SK-N-SH (cell line): ENCODE measurements at places on chromosomes 16 and 17. TPM values are rescaled to one million over a fixed set of nuclear protein-coding genes. Genes with fewer than 3 reads are reported as not detected.
A peak's percentile ranks its signal among the peaks of the same experiment; 100 is the strongest.

KRTAP4-5 gene
- not detected in 2 replicates for polyA plus RNA-seq

ALOX12B gene
- polyA plus RNA-seq = 0.20 TPM in 1 of 2 replicates, not detected in the other

EPOP gene
- polyA plus RNA-seq = 2.7 and 3.1 TPM in 2 replicates

GRCh38 chr16:27218756-27219155 is 15.4 kb downstream of the KDM8 start:
- no peak for DNase-seq

- no peak for DNase-seq
Observed at GRCh38 chr17:73228748-73229236, 32.9 kb downstream of the CPSF4L start.

GRCh38 chr17:72282439-72283029 is 161.7 kb downstream of the SOX9 start:
- DNase-seq = no peak

DNA sequence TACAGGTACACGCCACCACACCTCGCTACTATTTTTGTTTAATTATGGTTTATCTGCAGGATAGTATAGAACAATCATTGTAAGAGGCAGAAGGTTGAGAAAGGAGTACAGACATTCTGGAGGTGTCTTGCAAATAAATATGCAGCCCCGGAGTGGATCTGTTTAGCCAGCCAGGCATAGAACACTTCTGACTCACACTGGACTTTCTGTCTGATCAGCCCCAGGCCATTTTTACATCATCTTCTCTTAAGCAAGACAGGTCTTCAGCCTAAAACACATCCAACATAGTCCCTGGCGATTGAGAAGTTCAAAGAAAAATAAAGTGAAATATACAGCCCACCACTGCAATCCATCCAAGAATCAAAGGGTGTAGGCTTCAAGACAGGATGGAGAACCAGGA is 81.4 kb downstream of the XYLT1 start:
- no peak for DNase-seq

- no peak for DNase-seq
Observed at GRCh38 chr17:77741109-77741508, 217.4 kb upstream of the TNRC6C start.

DNA sequence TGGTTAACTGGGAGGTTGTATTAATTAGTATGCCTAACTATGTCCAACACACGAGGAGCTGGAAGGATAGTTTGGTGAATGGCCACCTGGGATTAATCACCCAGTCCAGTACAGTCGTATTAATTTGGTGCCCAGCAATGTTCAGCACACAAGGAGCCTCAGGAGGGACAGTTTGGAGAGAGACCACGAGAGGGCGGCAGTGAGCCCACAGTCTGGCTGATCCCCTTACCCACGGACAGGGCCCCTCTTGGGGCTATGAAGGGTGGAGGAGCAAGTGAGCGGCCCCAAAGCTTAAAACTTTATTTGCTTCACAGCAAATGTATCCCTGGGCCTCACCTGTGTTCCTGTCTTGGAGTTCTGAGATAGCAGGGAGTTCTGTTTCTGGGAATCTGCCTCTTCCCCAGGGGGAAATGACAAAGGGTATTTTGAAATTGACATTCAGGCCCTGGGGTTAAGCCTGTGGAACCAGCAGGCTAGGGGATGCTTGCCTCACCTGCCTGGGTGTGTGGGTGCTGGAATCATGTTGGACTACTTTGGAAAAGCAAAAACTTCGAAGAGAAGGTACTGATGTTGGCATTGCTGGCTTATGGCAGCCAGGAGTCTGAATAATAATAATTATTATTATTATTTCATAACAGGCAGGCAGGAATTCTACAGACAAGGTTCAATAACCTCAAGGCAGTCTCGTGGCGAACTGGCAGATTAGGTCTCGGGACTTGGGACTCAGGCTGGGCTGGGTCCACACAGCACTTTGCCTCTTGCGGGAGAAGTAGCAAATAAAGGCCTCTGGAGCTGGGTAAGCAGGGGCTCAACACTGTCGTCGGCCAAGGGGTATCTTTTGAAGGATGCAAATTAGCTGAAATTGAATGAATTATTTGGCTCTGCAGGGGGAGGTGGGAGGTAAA is 227.6 kb upstream of the ASIC2 start:
- peak; percentile 83 for DNase-seq

GRCh38 chr17:3688027-3688553 is 7.9 kb downstream of the P2RX5 start:
- peak; percentile 27 for DNase-seq
